T-helper 22 cell (primary cell): ENCODE measurements at places on chromosomes 16 and 17.

- no peak for DNase-seq
Observed at GRCh38 chr17:79131274-79131635, 56.6 kb downstream of the ENGASE start.

DNA sequence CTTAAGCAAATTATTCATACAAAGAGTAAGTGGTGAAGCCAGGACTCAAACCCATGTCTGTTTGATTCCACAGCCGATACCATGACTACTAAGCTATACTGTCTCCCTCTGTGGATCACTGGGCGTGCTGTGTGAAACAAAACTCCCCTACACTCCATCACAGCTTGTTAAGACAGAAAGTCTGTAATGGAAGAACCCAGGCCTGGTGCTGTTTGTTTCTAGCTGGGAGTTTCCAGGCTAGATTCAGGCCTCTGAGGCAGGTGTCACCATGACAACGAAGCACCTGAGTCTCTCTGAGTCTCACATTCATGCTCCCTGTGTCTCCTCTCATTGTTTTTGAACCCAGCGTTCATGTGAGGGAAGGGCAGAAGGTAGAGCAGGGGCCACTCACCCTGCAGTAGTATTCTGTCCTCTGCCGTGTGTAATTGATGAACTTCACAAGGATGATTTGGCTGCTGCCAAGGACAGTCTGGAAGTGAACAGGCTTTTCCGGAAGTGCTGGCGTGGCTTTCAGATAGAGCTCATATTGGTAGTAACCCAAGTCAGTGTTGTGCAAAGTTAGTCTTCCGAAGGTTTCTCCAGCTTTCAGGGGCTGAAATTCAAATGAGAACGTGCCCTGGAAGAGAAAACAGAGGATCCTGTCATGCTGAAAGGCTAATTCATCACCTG lies 8.6 kb upstream of the VAC14 start:
- DNase-seq = no peak

DNA sequence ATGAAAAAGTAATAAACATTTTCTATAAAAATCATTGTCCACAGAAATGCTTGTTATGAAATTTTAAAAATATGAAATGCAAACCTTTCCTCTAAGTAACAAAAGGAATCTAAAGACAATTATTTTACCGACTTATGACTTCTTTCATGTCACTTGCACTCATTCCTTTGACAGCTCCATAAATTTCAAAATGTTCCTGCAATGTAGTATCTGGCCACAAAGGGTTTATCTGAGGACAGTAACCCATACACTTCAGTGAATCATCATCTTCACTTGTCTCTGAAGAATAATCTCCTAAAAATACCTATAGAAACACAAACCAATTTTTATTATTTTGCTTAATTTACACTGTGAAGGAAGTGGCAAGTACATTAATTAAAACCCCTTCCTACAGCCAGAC lies 25.6 kb upstream of the ABCA10 start:
- DNase-seq = no peak

- DNase-seq = no peak
Observed at GRCh38 chr16:57091200-57091974, 996 bp upstream of the CPNE2 start.

- no peak for DNase-seq
Observed at GRCh38 chr16:16994831-16995230, 475.9 kb downstream of the XYLT1 start.

DNA sequence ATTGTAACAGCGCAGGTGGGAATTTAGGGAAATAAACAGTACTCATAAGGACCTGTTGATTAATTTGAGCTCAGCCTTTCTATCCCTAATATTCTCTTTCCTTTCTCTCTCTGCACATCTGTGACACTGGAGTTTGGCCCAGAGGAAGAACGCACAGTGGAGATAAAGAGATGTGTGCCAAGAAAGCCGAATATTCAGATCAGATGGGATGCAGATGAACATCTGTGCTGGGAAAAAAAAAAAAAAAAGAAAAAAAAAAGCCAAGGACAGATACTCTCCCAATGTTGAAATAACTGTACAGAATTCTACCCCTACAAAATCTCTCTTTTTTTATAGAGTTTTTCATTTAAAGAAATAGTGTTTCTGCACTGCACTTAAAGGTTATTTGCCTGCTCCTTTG lies 485.4 kb downstream of the KCNJ2 start:
- DNase-seq = no peak

DNA sequence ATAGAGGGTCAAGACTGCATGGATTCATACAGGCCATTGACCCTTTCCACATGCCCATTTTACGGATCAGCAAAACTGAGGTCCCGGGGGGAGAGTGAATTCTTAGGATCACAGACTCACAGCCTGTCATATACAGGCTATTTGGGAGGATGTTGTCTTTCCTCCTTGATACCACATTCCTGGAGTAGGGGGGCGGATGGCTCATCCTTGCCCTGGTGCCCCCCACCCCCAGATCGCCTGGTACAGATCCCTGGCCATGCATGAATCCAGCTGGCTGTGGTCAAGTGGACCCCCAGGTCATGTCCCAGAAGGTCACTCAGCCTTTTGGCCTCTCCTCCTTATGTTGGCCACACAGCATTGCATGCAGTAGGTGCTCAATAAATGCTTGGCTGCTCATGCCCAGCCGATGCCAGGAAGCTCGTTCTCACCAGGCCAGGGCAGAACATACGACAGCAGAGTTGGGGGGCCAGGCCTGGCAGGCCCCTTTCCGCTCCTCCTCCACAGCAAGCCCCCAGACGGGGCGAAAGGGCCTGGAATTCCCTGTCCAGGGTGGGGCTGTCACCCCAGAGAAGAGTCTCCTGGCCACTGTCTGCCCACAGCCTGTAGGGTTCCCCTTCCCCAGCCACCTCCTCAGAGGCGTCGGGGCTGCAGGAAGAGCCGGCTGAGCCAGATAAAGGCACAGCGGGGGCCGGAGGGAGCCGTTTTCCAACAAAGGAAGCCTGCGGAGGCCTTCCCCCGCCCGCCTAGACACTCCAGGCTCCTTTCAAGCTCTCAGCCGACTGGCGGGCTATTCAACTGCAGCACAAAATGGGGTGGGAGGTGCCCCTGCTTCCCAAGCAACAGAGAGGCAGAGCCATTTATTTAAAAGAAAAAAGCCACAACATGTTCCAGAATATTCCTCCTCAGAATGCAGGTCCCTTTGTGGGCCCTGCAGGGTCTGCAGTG lies 215.7 kb upstream of the CIBAR2 start:
- no peak for DNase-seq

DNA sequence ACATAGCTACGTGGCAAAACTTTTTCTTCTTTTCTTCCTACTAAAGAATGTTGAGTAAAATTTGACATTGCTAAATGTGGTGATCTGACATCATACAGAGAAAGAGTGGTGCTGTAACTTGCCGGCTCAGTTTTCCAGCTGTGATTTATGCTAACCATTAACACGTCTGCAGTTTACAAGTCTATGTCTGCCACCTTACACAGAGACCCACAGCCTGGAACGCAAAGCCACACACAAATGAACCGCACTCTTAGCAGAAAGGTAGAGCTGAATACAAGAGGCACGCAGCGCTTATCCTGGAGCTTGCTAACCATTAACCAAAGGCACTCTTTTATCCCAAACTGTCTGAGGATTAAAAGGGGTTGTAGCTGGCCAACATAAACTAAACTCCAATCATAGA lies 31.9 kb downstream of the CACNG1 start:
- no peak for DNase-seq

GRCh38 chr16:47392081-47392480 lies 68.8 kb downstream of the ITFG1 start:
- no peak for DNase-seq

- DNase-seq = no peak
Observed at GRCh38 chr16:73107371-73107770, 59.4 kb upstream of the ZFHX3 start.

GRCh38 chr16:82895843-82896242 lies 269.1 kb downstream of the CDH13 start:
- no peak for DNase-seq

- DNase-seq = no peak
Observed at GRCh38 chr17:45256114-45256966, 5.6 kb downstream of the SPATA32 start.

- DNase-seq = no peak
Observed at GRCh38 chr17:82947051-82947991, 107.5 kb upstream of the ZNF750 start.

GRCh38 chr17:49384951-49385350 lies 22.9 kb upstream of the ZNF652 start:
- no peak for DNase-seq

DNA sequence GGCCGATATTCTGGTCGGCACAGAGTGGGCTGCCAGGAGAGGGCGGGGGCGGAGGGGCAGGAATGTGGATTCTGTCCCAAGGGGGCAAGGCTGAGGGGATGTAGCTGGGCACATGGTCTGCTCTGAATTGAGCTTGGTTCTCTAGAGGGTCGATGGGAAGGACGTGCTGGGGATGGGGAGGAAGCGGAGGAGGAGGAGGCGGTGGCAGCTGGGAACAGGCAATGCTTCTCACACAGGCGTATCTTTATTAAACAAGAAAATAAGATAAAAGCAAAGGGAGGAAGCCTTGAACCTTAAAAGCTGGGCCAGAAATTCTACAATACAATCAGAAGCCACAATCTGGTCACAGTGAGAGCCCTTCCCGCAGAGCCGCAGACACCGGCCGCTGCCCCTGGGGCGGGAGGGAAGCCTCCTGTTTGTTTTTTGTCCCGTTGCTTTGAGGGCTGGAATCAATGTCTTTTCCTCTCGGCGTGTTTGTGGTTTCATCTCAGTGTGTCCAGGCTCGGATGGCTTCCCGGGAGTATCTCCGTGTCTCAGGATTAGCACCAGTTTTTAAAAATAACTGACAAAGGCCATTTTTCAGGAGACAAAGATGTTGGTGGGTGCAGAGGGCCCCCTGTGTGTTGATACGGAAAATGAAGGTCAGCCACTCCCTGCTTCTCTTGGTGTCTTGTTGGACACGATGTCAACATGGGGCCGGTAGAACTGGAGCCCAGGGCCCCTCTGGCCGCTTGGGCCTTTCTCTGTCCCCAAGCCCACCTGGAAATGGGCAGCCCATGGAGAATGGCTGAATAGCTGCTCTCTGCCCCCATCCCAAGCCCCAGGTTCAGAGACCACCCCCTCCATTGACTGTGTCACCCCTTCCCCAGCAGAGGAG lies 12.3 kb upstream of the SLC7A5 start:
- DNase-seq = no peak

- peak; percentile 11 for DNase-seq
Observed at GRCh38 chr17:416293-417206, 63.9 kb upstream of the RPH3AL start.

- DNase-seq = no peak
Observed at GRCh38 chr16:57497121-57497520, 10.8 kb upstream of the DOK4 start.
